NCI-H1694 (cell line): ENCODE measurements at places on chromosomes 2 and 18.

GRCh38 chr2:127620866-127621265 is 25.1 kb upstream of the GPR17 start:
- no peak for DNase-seq

GRCh38 chr2:15732341-15733077 is 140.8 kb downstream of the DDX1 start:
- no peak for DNase-seq

DNA sequence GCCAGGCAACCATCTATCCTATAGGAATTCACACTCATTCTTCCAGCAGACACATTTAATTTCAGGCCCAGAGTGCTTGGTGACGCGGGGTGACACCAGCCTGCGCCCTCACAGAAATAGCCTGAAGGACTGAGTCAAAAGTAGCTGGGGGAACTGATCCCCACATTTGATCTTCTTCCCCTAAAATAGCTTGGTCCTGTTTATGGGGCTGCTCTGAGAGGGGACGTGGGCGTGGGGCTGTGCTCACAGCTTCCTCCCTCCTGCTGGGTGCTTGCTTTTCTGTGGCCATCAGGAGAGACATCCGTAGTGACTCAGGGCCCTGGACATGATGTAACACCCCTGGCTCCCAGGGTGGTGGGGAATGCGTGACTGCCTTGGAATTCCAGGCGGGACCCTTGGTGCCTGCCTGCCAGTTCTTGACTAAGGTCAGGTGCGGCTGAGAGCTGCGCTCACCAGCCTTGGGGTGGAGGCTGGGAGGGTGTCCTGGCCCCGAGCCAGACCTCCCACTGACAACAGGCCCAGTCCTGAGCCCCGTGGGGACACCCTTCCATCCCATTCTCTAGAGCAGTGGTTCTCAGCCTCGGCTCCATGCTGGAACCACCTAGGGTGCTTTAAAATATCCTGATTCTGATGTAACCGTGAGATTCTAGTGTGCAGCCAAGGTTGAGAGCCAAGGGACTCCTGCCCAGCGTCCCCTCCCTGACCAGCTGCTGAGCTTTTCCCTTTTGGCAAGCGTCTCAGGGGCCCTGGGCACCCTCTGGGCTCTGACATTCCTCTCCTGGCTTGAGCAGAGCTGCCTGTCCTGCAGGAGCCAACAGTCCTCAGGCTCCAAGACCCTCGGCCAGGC is 47.4 kb upstream of the SMAD7 start:
- DNase-seq, result no peak

DNA sequence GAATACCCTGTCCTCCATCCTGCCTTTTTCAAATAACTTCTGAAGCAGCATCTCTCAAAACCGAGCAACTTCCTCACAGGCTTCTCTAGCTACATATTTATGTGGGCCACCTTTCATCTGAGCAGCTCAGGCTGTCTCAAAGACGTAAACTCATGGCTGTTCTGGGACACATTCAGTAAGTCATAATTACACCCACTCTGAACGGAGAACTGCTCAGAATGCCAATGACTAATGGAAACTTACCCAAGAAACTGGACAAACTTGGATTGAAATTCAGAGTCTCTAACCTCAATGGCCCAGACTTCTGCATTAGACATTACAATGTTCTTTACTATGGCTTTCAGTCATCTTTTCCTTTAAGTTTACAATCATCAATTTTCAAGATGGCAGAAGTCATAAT is 145.2 kb downstream of the RAD51AP2 start:
- no peak for DNase-seq

DNA sequence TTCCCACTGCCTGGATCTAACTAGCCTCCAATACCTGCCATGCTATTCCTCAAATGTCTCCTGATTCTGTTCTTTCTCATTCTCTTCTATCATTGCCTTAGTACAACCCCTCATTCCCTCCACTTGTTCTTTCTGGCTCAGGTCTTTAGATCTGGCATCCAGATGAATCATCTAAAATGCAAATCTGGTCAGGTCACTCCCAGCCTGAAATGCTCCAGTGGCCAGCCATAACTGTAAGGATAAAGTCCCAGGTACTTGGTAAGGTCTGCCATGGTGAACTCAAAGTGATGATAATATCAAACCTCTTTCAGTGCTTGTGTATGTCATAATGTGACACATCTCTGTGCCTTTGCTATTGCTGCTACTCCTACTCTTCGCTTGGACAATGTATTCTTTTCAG is 2.9 kb upstream of the SNRNP27 start:
- no peak for DNase-seq

DNA sequence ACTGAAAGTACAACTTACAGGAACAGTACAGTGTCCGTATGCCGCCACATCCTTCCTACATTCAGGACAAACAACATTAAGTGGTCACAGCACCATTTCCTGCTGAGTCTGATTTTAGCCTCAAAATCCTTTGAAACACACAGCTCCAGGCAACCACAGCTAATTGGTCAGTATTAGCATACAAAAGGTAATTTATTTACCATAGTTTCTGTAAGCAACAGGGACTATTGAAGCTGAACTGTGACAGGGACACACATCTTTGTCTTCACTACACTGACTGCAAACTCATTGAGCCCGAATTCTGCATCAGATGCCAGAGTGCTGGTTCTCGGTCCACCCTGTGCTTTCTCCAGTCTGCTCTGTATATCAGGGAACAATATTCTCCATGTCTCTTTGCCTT is 151.8 kb downstream of the ST6GAL2 start:
- DNase-seq, result no peak

- DNase-seq, result no peak
Observed at GRCh38 chr2:213185147-213185822, 33.9 kb upstream of the IKZF2 start.

DNA sequence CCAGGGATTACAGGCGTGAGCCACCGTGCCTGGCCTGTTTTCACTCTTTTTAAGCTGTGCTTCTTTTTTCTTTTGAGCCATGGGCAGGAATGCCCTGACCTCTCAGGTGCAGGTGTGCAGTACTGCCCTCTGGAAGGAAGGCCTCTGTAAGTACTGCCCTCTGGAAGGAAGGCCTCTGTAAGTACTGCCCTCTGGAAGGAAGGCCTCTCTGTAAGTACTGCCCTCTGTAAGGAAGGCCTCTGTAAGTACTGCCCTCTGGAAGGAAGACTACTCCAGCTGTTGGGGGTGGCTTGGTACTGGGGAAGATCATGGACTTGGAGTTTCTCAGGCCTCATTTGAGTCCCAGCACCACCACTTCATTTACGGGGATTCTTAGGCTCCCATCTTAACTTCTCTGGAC is 248.5 kb upstream of the ID2 start:
- DNase-seq, result no peak

DNA sequence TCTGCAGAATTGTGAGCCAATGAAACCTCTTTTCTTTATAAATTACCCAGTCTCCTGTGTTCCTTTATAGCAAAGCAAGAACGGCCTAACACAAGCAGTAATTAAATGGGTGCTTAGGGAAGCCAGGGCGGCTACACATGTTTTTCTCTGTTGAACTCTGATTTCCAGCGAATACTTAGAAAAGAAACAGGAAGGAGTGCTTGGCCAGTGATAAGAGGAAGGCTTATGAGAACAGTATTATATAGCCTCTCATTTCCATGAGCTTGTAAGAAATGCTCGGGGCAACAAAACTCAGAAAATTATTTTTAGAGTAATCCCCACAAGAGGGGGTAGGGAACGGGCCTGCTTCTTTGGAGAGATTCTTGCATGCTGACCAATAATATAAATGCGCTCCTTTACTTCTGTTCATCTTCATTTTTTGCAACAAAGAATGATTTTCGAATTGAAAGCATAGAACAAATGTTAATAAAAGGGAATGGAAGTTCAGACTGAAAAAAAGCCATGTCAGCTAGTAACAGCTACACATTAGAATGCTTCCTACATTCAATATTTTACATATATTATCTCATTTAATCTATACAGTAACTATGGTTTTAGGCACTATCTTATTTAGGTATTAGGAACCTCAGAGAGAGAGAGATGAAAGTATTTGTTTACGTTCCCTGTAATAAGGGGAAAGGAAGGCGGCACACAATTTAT is 49.7 kb upstream of the CCDC85A start:
- DNase-seq, result no peak

GRCh38 chr2:105797298-105797819 is 52.6 kb downstream of the NCK2 start:
- DNase-seq, result no peak

DNA sequence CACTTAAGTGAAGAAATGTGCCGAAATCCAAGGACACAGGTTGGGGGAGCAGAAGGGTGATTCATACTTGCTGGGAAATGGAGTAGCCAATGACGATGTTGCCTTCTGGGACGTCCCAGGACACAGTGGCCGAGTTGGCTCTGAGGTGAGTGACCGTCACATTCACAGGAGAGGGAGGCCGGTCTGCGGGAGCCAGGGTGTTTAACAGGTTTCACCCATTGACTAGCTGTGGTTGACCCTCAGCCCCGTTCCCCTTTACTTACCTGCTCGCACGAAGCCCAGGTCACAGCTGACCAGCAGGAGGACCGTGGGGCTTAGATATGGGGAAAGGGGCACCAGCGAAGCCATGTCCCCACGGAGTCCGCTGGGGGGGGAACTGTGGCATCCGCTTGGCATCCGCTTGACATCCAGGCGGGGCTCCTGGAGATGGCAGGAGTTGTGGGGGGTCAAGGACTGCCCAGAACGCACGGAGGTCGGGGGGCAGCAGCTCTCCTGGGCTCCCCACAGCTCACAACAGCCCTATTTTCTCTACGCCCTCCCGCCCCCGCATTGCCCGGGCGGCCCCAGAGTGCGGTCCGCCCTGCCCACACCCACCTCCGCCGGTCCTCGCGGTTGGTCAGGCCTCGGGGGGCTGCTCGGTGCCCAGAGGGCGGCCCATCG is 586 bp downstream of the FNDC4 start:
- no peak for DNase-seq

- no peak for DNase-seq
Observed at GRCh38 chr2:18132697-18133096, 254.2 kb downstream of the KCNS3 start.

- no peak for DNase-seq
Observed at GRCh38 chr2:43391201-43391877, 164.9 kb upstream of the ZFP36L2 start.

DNA sequence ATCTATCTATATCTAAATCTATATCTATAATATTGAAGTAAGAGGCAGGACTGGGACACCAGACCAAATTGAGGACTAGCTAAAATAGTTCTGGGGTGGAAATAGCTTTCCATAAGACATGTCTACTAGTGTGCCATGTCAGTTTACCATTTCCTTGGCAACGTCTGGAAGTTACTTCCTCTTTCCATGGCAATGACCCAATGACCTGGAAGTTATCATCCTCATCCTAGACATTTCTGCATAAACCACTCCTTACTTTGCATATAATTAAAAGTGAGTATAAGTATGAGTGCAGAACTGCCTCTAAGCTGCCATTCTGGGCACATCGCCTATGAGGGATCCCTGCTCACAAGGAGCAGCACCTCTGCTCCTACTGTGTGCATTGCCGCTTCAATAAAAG is 734.0 kb upstream of the GCFC2 start:
- no peak for DNase-seq

GRCh38 chr2:120132691-120133090 is 90.5 kb downstream of the TMEM185B start:
- no peak for DNase-seq

- no peak for DNase-seq
Observed at GRCh38 chr2:48756289-48756688, 765 bp upstream of the LHCGR start.

GRCh38 chr2:85237849-85238565 is 89.8 kb downstream of the TGOLN2 start:
- no peak for DNase-seq

DNA sequence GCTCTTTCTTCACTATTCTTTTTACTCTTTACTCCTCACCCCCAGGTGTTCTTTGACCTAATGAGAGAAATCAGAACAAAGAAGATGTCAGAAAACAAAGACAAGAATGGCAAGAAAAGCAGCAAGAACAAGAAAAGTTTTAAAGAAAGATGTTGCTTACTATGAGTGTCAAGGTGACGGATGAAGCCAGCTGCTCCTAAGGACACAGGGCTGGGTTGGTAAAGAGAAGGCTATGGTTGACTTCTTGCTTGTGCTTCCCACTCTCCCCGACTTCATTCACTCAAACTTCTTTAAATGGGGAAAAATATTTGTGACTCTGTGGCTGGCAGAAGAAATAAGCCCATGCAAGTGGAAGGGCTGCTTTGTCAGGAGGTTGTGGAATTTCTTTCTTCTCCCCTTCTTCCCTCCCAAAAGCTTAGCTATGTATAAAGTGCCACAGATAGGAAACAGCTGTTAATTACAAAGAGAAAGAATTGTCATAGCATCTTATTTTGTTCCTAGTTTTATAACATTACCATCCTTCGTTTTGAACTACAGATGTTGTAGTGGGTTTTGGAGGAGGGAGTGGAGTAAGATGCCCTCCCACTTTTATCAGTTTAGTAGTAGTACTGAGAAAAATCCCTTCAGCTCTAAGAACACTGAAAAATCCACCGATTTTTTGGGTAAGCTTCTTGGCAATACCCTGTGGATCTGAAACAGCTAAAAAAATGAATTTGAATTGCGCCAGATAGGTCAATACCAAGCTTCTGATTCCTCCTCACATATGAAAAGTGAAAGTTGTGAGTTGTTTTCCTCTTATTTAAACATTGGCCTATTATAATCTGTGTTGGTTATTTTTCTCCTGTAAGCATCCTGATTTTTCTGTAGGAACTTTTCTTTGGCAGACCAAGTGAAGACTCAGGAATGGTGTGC is 40.7 kb downstream of the RALB start:
- no peak for DNase-seq

- DNase-seq, result no peak
Observed at GRCh38 chr2:234164493-234165413, 114.3 kb downstream of the SPP2 start.

- DNase-seq, result no peak
Observed at GRCh38 chr2:69926849-69927515, 12.1 kb downstream of the MXD1 start.

DNA sequence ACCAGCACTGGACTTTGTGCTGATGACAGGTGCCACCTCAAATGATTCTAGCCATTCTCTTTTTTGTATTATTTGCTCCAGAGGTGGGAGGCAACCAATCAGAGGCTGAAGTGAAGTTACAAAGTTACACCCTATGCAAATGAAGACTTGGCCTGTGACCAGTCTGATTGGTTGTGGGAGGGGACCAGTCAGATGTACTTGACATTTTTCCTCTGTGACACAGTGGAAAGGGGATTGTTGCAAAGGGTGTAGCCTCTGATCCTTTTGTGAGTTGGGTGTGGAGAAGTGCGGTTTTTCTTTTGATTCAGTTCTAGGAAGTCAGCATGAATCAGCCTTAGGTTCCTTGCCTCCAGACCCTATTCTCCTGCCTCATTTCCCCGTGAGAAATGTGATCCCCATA is 244.0 kb downstream of the ARL6IP6 start:
- DNase-seq, result no peak

- no peak for DNase-seq
Observed at GRCh38 chr2:174824068-174824467, 59.8 kb upstream of the CHRNA1 start.

GRCh38 chr18:80198994-80199748 is 48.1 kb downstream of the PARD6G start:
- no peak for DNase-seq

DNA sequence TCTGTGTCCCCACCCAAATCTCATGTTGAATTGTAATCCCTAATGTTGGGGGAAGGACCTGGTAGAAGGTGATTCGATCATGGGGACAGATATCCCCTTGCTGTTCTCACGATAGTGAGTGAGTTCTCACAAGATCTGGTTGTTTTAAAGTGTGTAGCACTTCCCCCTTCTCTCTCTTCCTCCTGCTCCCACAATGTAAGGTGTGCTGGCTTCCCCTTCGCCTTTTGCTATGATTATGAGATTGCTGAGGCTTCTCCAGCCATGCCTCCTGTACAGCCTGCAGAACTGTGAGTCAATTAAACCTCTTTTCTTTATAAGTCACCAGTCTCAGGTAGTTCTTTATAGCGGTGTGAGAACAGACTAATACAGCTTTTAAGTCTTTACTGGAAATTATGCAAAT is 193.3 kb upstream of the RBBP8 start:
- DNase-seq, result no peak
